Activated CD4-positive, CD25-positive, alpha-beta regulatory T cell treated with anti-CD3 and anti-CD28 coated beads, Interleukin-2, amount 50 U/mL, for 16 hours (primary cell): ENCODE measurements at places on chromosomes 13 and 19.

DNA sequence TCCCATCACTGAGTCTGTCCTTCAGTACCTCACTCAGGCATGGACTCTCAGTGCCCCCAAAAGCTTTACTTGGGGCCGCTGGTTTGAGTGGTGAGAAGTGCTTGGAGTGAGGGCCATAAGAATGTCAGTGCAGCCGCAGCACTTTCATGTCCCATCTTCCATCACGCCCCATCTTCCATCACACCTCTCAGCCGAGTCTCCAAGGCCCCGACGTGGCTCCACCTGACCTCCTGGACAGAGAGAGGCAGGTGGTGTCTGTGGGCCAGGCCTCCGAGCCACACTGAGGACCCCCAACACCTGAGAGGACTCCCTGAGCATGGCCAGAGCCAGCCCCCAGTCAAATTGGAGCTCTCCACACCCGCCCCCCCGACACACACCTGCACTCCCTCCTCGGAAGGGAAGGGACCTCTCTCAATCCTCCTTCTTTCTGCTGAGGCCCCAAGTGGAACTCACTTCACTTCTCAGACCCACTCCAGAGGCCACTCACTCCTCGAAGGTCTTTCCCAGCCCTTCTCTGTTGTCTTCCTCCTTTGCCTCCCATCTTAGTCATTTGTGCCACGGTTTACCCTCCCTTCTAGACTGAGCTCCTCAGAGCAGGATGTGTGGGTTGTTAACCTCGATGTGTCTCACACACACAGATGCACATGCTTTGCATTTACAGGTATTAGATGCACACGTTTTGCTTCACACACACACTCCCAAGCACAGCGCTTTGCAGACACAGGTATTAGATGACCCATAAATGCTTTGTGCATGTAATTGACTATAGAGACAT lies 65.7 kb upstream of the ATP12A start:
- DNase-seq = no peak

DNA sequence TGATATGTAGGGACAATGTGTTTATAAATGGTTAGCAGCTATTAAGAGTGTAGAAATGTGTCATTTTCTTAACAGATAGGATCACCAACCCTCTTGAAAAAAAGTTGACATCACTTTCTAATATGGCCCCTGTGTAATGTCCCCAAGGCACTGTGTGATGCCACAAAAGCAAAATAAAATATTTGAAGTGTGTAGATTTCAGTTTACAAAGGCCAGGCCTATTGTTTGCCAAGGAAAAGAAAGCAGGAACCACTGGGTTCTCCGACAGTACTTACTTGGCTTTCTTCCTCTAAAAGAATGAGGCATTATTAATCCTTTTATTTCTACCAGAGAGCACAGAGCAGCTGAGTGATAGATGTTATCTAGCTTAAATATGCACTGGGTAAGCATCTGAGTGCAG lies 10.5 kb upstream of the GJA3 start:
- no peak for DNase-seq

- no peak for DNase-seq
These were observed 665 bp downstream of the ZNF497 start for GRCh38 chr19:58361900-58362271.

GRCh38 chr19:35404879-35405622 lies 34.2 kb downstream of the GPR42 start:
- no peak for DNase-seq

GRCh38 chr13:23160638-23161480 lies 19.9 kb upstream of the SGCG start:
- DNase-seq = no peak

- DNase-seq = no peak
These were observed 20.9 kb downstream of the KLHL26 start for GRCh38 chr19:18657590-18658365.

DNA sequence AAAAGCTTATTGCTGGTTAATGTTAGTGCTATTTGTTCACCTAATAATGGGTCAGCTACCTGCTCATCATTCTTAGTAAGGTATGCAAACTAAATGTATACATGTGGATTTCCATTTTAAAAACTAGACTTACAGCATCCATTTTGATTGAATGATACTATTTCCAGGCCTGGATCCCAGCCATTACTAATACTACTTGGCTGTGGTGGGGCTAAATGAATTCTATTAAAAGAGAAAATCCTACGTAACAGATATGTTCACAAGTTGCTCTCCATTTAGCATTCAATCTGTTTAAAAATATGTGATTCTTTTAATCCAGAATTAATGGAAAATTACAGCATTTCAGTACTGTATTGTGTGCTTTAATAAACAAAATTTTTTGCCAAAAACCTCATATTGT lies 169.4 kb upstream of the MIR17HG start:
- DNase-seq = no peak

- DNase-seq = no peak
These were observed 163.7 kb downstream of the SHISA2 start for GRCh38 chr13:25887962-25888655.

DNA sequence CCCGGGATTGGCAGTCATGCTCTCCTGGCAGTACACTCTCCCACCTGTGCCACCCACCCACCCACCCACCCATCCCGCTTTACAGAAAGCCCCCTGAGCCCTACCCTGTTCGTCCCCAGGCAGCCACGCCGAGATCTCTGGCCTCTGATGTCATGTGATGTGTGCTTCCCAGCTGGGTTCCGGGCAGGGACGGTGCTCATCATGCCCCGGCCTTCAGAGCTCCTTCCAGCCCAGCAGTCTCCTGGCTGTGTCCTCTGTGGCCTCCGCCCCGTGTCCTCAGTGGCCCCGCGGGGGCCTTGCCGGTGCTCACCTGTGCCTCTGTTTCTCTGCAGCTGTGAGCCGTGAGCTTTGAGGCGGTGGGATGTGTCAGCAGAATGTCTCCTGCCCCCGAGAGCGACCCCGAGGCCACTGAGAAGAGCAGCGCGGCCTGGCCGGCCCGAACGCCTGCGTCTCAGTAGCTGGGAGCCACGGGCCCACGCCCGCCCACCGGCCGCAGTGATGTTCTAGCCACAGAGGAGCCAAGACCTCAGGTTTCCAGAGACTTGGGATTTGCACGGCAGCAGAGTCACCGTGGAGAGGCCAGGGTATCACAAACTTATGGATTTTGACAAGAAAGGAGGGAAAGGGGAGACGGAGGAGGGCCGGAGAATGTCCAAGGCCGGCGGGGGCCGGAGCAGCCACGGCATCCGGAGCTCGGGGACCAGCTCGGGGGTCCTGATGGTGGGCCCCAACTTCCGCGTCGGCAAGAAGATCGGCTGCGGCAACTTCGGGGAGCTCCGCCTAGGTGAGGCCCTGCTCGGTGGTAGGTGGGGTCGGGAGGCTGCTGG lies 28.4 kb downstream of the CSNK1G2 start:
- DNase-seq = no peak

DNA sequence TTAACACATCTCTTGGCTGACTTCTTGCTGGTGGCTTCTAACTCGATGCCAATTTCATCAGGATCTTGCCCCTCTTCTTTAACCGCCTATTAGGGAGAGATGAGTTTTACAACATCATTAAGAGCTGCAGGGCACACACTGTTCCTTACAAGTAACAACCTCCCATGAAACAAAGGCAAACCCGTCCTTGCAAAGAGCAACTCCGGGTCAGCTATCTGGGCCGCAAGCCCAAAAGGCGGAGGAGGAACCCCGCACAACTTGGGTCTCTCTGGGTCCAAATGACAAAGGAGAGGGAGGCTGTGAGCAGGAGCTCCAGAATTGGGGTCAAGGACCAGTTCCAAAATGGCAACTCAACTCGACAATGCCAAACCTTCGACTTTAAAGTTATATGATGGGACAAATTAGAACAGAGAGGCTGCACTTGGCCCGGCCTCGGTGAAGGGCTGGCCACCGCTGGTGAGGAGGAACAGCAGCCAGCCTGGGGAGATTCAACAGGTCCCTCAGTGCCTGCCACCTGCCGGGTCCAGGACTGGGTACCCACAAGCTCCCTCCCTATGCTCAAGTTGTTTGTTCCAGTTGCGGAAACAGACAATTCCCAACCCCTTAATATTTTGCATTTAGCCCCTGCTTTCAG lies 1.1 kb downstream of the SAFB2 start:
- DNase-seq = no peak
